Activated CD4-positive, alpha-beta T cell treated with anti-CD3 and anti-CD28 coated beads, Interleukin-2, amount 10 ng/mL, durations not matched to agents 7 days and 5 days (primary cell): ENCODE measurements at places on chromosomes 6 and 20.
A peak's percentile ranks its signal among the peaks of the same experiment; 100 is the strongest.

- no peak for DNase-seq
These were observed 413.7 kb downstream of the QKI start for GRCh38 chr6:163828038-163828795.

- DNase-seq: no peak
These were observed 191.6 kb upstream of the SUPT3H start for GRCh38 chr6:45569210-45569945.

DNA sequence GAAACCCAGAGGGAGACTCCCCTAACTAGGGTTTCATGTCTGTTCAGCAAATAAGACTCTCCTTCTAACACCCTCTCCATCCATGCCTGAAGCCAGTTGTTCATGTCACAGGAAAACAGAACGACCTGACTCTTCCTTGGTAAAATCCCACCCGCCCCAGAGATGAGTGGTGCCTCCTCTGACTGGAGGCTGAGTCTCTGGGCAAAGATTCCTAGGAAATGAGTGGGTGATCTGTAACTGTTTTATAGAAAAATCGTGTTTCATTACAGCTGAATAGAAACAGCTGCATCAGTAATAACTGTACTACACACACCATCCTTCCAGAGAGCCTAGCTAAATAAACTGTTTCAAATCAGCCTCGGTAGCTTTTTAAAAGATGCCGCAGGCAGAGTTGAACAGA lies 37.4 kb upstream of the MRPS10 start:
- no peak for DNase-seq

- DNase-seq: no peak
These were observed 60.4 kb downstream of the SCAND1 start for GRCh38 chr20:35893942-35894341.

GRCh38 chr6:44002593-44003344 lies 124.5 kb downstream of the MRPL14 start:
- peak; percentile 58 for DNase-seq

DNA sequence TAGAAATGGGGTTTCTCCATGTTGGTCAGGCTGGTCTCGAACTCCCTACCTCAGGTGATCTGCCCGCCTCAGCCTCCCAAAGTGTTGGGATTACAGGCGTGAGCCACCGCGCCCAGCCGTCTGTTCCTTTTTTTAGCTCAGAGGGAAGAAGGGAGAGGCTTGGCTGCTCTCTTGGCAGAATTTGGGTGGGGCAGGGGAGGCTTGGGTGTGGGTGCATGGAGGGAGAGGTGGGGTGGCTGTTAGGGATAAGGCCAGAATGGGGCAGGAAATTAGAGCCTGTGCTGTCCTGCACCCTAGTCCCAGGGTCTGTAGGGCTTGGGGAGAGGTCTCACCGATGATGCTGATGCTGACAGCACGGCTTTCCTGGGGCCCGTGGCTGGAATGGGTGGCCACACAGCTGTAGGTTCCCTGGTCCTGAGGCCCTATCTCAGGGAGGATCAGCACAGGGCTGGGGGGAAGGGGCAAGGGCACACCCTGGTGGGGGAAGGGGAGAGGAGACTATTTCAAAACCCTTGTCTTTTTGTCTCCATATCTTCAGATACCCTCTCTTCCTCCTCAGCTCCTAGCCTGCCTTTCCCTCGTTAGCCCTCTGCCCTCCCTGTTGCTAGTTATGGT lies 2.0 kb downstream of the AGER start:
- DNase-seq: no peak

GRCh38 chr6:134503585-134504281 lies 185.8 kb upstream of the SGK1 start:
- DNase-seq: no peak

- DNase-seq: no peak
These were observed 44.0 kb upstream of the CTNNBL1 start for GRCh38 chr20:37649676-37650370.

GRCh38 chr6:13251242-13251641 lies 77.1 kb downstream of the TBC1D7 start:
- no peak for DNase-seq

DNA sequence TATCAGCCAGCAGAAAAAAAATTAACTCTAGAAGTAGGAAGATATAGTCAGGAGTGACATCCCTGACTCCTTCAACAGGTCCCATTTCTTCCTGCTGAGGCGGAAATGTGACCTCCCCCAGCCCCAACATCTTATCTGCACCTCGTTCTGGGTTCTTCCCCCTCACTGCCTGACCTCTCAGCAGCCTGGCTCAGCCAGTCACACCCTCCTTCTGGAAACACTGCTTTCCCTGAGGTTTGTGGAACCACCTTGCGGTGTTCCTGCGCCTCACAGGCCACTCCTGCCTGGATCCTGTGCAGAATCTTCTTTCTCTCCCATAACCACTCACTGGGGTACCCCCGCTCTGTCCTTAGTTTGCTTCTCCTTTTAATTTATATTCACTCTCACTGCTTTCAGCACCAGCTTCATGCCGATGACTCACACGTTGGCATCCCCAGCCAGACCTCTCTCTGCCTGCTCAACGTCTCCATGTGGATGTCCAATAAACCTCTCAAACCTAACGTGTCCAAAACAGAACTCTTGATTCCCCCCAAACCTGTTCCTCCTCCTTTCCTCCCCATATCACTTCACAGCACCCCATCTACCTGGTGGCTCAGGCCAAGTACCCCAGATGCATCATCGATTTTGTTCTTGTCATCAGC lies 222.8 kb upstream of the PLN start:
- DNase-seq: no peak

- no peak for DNase-seq
These were observed 29.2 kb upstream of the AHCY start for GRCh38 chr20:34332262-34332920.

DNA sequence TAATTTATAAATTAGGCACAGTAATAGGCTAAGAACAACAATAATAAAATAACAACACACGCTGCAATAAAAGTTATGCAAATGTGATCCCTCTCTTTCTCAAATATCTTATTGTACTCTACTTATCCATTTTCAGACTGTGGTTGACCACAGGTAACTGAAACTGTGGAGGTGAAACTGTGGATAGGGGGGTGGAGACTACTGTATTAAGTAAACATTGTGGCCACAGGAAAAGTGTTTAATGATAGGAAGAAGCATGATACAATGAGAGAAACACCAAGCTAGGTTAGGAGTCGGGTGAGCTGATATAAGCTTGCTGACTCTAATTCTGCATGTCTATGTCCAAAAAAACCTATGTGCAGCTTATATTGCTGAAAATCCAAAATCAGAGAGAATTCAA lies 23.0 kb downstream of the NHLRC1 start:
- DNase-seq: no peak

- DNase-seq: no peak
These were observed 13.6 kb upstream of the SH3BGRL2 start for GRCh38 chr6:79617518-79617941.

GRCh38 chr20:13220194-13220903 lies 725 bp upstream of the ISM1 start:
- peak; percentile 17 for DNase-seq

GRCh38 chr20:52494244-52494643 lies 302.7 kb upstream of the ZFP64 start:
- peak; percentile 9 for DNase-seq

DNA sequence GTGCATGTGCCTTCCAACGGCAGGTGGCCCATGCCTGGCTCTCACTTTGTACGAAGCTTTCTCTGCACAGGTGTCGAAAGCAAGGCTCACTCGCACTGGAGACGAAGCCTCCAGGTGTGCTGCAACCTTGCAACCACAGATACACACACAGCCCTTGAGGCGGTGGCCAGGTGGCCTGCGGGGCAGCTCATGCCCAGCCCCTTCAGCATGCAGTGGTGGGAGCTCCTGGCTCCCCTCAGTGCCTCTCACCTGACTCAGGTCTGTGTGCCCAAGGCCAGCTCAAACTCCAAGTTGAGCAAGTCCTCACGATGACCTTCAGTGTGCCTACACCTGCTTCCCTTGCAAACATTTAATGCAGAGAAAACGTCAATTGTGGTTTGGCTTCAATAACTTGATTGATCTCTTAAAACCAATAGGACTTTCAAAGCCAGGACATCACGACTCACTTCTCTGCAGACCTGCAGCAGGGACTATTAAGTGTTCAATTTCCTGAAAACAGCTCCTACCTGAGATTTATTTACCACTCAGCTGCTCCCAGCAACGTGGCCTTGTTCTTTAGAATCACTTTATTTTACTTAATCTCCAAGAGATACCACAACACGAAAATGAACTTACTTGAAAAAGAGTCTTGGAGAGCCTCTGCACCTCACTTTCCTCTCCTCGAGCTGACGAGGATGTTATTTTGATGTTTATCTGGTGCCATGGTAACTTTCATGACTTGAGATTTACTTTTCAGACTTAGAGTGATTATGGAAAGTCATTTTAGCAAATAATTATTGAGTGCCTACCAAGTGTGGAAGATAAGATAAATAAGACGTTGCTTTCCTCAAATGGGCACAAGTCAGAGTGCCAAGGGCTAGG lies 86.3 kb downstream of the SLC22A23 start:
- DNase-seq: no peak

DNA sequence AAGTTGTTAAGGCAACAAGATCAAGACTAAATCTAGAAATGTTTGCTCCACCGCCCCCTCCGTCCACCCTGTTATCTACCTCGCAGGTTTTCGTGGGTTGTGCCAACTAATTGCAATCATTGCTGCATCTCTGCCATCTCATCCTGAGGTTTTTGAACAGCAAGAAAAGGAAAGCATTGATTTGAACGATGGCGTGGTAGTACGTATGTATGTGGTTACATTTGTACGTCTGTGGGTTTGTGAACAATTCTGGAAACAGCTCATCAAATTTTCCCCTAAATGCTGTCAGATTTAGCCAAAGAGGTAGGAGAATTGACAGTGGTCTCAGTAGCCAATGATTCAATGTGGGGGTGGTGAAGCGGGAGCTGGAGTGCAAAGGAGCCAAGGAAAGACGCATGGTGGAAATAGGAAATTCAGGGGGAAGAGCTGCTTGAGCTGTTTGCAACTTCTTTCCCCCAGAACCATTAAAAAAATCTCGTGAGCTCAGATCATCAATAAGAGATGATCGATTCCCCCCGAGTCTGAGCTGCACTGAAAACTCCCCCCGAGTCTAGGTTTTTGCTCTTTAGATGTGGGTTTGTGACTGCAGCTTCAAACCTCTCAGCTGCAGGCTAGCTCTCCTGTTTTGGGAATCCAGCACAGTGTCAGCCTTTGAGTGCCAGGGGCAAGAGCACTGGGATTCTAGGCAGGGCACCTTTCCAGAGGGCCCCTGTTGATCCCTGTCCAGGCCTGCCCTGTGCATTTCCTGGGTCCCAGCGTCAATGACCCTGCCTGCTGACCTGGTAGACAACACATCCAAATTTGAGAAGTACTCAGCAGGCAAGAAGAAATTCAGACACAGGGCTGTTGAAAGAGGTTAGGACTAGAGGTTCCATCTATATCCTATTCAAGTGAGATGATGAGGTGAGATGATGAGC lies 72.6 kb upstream of the LY86 start:
- DNase-seq: peak; percentile 41

GRCh38 chr6:37260444-37260843 lies 2.5 kb upstream of the TMEM217 start:
- no peak for DNase-seq

DNA sequence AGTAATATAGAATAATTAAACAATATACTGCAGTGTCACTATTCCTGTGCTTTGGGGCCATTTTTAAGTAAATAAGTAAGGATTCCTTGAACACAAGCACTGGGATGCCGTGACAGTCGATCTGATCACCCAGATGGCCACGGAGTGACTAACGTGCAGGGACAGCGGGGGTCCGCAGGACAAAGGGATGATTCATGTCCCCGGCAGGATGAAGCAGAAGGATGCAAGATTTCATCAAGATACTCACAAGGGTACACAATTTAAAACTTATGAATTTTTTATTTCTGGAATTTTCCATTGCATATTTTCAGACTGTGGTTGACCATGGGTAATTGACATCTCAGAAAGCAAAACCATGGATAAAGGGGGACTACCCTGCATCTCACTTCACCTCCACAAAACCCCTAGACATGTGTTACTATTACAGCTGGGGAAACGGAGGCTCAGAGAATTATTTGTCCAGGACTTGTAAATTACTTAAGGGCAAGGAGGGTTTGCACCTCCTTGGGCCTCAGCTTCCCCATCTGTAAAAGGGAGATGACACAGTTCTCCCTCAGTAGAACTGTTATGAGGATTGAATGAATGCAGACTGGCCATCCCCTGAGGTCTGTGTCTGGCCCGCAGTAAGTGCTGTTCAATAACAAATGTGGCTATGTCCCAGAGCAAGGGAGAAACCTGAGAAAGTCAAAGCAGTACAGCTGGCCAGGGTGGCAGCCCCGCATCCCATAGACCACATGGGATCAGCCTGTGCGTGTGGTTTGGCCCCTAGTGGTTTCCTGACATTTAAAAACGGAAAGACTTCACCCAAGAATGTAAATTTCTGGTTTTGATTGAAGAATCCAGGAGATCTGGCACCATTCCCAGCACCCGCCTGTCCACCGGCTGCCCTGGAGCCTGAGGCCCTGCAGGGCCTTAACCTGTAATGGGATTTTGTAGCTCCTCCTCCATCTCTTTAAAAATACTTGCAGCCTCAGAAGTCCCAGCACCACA lies 235.5 kb downstream of the BMP7 start:
- no peak for DNase-seq

- DNase-seq: peak; percentile 81
These were observed at the start of gene ITPR3 for GRCh38 chr6:33620856-33621710. Gene ITPR3 (plus strand): TSS chr6:33621322. CDS start chr6:33621603, 281 bp downstream.

- DNase-seq: no peak
These were observed 218.6 kb upstream of the MOCS1 start for GRCh38 chr6:40152701-40153436.

DNA sequence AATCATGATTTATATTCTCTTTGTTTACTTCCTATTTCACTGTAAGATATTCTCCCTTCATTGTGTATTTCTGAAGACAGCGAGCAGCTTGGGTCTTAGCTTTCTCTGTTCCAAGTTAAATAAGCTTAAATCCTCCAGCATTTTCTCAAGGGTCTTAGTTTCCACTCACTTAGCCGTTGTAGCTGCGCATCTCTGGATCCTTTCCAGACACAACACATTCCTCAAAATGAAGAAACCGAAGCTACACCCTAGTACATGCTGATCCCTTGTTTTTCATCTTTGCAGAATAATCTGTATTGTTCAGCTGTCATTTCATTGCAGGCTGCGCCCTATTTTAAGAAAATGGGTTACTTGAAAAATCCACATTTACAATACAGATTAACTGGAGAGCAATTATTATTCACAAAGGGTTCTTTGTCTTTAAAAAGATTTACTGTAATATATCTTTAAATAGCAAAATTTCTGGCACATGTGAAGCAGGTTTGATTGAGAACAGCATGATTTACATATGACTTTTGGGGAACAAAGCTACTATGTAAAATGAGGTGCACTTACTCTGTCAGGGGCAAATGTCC lies 375.8 kb downstream of the QKI start:
- no peak for DNase-seq

GRCh38 chr6:142313284-142313683 lies 11.5 kb downstream of the ADGRG6 start:
- DNase-seq: no peak

DNA sequence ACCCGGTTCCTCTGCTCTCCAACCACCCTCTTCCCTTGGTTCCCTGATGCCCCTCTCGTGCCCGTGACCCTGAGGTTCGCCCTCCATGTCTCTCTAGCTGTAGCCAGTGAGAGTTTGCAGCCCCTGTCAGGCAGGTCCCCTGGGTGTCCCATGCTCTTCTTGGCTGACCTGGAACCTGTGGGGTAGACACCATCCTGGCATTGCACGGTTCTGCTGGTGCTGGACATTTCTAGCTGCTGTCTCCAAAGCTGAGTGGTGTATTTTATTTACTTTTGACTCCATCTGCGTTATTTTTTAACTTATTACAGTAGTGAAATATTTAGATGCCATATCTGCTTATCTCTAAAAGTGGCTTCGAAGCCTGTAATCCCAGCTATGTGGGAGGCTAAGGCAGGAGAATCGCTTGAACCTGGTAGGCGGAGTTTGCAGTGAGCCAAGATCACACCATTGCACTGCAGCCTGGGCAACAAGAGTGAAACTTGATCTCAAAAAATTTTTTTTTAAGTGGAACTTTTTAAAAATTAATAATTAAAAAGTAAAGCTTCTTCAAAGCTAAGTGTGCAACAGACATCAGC lies 12.5 kb downstream of the ENTPD6 start:
- no peak for DNase-seq
